ENCODE measurements at places on chromosomes 6 and 20.

GRCh38 chr6:108805611-108806167, 42.5 kb upstream of the ARMC2 start:
- no peak for DNase-seq

GRCh38 chr6:150119173-150119572, 23.7 kb upstream of the PPP1R14C start:
- no peak for DNase-seq

DNA sequence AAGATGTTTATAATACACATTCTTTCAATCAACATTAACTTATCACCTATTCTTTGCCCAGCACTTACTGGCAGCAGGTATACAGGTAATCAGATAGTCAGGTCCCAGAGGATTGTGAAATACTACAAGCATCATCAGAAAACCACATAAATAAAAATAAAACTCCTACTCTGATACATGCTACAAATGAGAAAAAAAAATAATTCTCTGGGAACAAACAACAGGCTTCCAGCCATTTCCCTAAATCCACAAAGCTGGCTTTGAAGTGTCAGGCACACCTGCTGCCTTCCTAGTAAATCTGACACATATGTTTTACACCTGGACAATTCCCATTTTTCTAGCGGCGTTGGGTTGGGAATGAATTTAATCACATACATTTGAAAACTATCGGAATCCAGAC, 384.5 kb upstream of the CDH4 start:
- DNase-seq, result no peak

DNA sequence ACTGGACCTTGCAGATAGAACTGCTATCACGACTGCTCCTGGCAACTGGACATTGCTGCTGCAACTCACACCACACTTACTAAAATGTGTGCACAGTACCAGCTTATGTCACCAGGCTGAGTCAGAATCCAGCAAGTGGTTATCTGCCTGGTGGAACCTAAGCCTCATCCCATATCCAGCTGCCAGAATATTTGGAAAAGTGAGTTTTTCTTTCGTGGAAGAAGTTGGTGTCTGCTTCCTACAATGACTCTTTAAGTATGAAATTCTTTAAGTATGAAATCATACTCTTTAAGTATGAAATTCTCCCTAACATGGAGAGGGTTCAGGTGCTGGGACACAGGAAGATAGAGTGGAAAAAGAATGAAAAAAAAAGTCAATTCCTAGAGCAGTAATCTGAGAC, 16.4 kb upstream of the POLR1H start:
- DNase-seq, result no peak

- DNase-seq, result no peak
Measured at GRCh38 chr6:21596145-21596948, 2.8 kb downstream of the SOX4 start.

- no peak for DNase-seq
Measured at GRCh38 chr6:6663421-6664135, 75.1 kb downstream of the LY86 start.

DNA sequence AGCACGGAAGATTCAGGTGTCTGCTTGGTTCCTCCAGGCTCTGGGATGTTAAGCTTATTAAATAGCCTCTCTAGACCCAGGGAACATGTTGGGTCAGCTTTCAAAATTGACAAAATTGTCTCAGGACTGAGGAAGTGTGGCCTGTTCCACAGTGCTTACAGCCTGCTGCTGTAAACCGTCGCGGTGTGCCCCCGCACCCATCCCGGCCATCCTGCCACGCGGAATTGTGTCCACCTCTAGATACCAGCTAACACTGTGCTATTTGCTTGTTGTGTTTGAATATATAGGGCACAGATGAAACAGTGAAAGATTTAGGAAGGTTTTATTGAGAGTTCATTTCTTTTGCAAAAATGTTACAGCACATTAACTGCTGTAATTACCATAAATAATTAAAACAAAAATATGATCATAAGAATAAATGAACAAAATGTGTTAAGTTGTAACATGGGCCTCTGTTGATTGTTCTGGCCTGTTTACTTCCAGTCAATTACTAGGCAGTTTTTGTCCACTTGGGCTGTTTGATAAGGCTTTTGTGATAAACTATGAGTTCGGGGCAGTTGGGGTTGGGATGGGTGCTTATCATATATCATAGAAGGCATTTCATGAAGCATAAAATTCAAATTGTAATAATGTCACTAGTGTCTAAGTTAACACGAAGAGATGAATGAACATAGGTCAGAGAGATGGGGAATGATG, 77.4 kb downstream of the ARID1B start:
- no peak for DNase-seq

GRCh38 chr20:34543463-34544056, 15.0 kb upstream of the MAP1LC3A start:
- DNase-seq, result no peak

- no peak for DNase-seq
Measured at GRCh38 chr6:136696238-136696637, 96.0 kb downstream of the MAP3K5 start.

- DNase-seq, result no peak
Measured at GRCh38 chr6:11601776-11602605, 64.4 kb downstream of the TMEM170B start.

DNA sequence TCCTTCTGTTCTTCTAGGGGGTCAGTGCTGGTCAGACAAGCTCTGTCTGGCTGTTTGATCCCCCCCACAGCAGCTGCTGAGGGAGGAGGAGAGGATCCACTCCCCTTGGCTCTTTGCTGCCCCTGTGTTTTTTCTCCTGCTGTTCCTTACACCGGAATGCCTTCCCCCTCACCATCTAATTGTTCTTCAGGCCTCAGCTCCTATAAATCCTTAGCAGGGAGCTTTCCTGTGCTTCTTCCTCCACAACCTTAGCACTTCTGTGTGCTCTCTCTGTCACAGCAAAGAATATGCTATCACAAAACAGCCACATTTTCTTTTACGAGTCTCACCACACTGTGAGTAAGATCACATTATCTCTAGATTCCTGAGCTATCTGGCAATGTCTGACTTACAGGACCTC, 196.6 kb downstream of the OTOR start:
- no peak for DNase-seq

DNA sequence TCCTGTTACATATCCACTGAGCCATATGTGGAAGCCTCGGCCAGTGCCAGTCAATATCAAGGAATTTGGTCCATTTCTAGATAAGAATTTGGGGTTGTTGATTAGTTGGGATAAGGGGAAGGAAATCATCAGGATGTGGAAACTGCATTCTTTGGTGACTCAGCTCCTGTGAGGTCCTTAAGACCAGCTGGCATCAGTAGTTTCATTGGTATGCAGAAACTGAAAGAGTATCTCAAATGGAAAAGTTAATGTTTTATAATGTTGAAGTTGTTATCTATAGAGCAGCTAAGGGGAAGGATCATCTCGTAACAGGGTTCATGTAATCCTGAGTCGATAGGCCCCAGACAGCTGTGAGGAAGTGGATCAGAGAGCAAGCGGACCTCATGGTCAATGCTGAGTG, 87.9 kb upstream of the PRND start:
- no peak for DNase-seq

DNA sequence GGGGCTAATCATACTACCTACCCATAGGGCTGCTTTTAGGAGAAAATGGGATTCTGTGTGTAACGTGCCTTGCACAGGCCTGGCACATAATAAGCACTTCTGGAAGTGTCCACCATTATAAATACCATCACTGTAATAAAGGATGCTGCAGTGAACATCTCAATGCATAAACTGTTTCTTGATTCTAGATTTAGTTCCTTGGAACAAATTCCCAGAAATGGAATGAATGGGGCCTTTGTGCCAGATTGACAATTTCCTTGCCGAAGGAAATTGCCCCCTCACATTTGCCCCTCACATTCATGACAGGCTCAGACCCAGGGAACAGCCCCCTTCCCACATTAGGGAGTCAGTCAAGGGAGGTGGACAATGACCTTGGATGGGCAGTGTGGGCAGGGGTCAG, 29.2 kb downstream of the BPIFB4 start:
- no peak for DNase-seq

DNA sequence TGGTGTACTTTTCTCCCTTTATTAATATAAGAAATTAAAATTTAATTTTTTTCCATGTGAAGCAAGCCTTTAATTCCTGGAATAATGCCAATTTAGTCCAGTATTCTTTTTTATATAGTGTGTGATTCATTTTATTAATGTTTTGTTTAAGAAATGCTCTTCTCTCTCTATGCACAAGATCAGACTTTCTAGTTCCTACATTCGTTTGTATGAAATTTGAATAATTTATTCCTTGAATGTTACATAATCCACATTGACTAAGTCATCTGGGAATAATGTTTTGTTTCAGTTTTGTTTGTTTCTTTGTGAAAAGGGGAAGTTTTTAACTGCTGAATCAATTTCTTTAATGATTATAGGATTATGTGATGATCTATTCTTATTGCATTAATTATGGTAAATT, 181.4 kb upstream of the ID4 start:
- no peak for DNase-seq

- DNase-seq, result no peak
Measured at GRCh38 chr6:136921381-136921935, 643 bp upstream of the SLC35D3 start.

- no peak for DNase-seq
Measured at GRCh38 chr6:18445228-18445627, 58.1 kb downstream of the RNF144B start.

GRCh38 chr20:45378191-45378590, at the start of gene TP53TG5:
TP53TG5 (minus strand) TSS chr20:45378325; CDS start chr20:45378236, 89 bp downstream.
- DNase-seq, result no peak

GRCh38 chr6:74113901-74114300, 417.9 kb downstream of the CD109 start:
- DNase-seq, result no peak

DNA sequence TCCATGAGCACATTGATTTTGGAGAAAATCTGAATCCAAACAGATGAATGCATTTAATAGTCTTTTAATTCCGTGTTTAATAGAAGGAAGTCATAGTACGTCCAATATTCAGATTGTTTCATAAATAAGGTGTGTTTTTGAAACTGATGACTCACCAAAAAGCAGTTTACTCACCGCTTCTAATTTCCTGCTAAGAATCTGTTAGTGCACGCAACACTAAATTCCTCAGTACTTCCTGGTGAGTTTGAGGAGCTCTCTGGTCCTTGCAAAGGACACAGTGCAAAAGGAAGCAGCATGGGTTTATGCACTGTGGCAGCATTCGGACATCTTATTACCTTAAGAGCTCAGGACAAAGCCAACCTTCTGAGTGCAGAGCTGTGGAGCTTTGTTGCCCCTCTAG, 2.3 kb upstream of the ADGRF1 start:
- no peak for DNase-seq

DNA sequence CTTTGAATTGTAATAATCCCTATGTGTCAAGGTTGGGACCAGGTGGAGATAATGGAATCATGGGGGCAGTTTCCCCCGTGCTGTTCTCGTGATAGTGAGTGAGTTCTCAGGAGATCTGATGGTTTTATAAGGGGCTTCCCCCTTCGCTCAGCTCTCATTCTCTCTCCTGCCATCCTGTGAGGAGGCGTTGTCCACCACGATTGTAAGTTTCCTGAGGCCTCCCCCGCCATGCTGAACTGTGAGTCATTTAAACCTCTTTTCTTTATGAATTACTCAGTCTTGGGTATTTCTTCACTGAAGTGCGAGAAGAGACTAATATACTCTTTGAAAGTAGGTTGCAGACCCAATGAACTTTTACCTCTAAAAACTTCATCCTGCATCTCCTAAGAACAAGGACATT, 39.2 kb upstream of the KCNG1 start:
- peak; percentile 9 for DNase-seq

DNA sequence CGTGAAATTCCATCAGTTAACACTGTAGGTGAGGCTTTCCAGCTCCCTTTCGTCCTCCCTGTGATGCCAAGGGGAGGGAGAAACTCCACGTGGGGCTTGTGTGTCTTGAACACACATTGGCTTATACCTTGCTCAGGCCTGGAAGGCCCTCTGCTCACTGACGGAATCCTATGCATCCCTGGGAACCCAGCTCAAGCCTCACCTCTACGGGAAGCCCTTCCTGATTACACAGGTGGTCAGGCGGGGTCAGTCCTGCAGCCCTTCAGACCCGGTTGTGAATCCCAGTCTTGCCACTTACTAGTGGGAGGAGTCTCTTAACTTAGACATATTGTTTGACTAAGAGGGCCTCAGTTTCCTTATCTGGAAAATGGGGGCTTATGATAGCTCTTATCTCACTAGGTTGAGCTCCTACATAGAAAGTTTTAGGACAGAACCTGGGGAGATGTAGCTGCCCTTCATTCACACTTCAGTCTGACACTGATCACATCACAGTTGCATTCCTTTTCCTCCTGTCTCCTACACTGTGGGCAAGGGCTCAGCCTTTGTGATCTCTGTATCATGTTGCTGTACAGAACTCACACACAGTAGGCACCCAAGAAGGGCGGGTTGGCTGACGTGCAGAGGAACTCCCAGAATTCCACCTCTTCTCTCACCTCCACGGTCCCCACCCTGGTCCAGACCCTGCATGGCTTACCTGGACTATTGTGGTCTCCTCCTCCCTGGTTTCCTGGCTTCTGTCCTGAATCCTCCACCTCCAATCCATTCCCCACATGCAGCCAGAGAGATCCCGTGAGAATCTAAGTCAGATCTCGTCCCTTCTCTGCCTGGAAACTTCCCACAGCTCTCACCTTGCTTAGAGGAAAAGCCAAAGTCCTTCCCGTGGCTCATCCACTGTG, 129.6 kb downstream of the CEBPB start:
- DNase-seq, result no peak

GRCh38 chr20:32396646-32397160, 38.6 kb downstream of the ASXL1 start:
- DNase-seq, result no peak

- no peak for DNase-seq
Measured at GRCh38 chr20:45630371-45630770, 713 bp downstream of the WFDC9 start.

GRCh38 chr20:22268675-22269074, 315.7 kb downstream of the FOXA2 start:
- DNase-seq, result no peak

DNA sequence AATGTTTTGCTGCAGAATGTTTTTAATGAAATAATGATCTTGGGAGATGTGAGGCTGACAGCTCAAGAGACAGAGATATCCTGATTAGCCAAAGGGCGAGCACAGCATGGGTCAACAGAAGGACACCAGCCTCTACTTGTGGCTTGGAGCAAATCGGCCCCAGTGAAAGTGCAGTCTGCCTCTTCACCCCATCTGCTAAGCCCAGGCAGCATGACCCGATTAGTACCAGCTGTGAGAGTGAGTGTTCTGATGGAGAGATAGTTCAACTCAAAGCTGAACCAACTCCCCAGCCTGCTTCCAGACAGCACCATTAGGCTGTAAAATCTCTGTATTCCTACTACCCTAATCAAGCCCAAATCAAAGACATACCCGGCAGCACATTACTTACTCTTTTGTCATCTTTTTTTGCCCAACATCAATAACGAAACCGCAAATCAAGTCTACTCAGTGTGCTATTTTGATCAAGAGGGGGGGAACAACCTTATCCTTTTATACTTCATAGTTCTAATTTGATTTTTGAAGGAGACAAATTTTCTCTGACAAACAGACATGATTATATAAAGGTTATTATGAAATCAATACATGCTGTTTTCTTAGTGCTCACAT, 514.1 kb upstream of the NRSN1 start:
- no peak for DNase-seq

GRCh38 chr20:40948465-40949267, 80.0 kb upstream of the TOP1 start:
- DNase-seq, result no peak

- DNase-seq, result no peak
Measured at GRCh38 chr6:150069706-150070105, 785 bp upstream of the ULBP3 start.
